Stimulated activated CD4-positive, alpha-beta T cell treated with anti-CD3 and anti-CD28 coated beads, Interleukin-15, amount 100 ng/mL, for 24 hours (primary cell): ENCODE measurements at places on chromosomes 6 and 20.

DNA sequence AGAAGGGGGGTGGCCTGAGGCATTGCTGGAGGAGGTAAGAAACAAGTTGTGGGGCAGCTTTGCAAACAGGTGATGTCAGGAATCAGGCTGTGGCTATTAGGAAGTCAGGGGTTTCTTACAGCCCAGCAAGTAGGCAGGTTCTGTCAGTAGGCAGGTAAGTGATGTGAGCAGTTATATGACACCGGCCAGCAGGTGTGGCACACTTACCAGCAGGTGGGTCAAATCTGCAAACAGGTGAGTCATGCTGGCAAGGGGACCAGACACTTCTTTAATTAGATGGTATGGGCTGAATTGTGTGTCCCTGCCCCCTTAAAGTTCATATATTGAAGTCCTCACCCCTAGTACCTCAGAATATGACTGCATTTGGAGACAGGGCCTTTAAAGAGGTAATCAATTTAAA, 16.4 kb upstream of the ENPP4 start:
- DNase-seq: no peak

DNA sequence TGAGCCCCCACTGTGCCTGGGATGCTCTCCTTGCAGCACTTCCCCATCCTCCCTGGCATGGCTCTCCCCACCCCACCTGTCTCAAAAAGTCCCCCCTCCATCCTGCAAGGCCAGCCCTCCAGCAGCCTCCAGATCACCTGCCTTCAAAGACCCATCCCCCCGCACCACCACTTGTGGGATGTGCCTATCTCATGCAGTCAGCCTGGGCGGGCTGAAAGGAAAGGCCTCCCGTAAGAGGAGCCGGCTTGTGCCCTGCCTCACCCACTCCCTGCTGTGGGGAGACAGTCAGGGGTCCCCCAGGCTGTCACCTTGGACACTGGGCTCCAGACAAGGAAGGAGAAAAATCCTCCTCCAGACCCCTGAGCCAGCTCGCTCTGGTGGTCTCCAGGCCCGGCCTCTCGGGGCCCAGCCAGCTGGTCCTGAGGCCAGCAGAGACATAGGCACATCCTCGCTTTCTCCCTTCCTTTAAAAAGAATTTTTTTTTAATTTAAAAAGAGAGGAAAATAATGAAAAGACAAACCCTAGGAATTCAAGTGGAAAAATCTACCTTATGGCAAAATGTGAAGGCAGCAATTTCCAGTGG, 77.3 kb downstream of the GRM4 start:
- no peak for DNase-seq

DNA sequence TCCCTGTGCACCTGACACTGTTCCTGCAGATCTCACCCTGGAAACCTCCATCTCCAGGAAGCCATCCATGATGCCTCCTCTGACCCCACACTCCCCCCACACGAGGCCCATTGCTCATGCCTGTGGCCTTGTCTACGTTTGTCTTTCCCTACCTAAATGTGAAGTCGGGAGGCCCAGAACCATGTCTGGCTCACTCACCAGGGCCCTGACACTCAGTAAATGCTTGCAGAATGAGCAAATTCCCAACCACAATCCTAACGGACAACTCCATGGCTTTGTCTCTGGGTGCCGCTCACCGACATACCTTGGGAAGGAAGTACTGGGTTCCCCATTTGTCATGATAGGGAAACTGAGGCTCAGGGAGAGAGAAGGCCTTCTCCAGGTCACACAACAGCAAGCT, 7.3 kb downstream of the PEDS1 start:
- no peak for DNase-seq

GRCh38 chr6:52495922-52496321, 75.8 kb downstream of the EFHC1 start:
- DNase-seq: no peak

GRCh38 chr20:25539742-25540672, 45.3 kb downstream of the NINL start:
- no peak for DNase-seq

DNA sequence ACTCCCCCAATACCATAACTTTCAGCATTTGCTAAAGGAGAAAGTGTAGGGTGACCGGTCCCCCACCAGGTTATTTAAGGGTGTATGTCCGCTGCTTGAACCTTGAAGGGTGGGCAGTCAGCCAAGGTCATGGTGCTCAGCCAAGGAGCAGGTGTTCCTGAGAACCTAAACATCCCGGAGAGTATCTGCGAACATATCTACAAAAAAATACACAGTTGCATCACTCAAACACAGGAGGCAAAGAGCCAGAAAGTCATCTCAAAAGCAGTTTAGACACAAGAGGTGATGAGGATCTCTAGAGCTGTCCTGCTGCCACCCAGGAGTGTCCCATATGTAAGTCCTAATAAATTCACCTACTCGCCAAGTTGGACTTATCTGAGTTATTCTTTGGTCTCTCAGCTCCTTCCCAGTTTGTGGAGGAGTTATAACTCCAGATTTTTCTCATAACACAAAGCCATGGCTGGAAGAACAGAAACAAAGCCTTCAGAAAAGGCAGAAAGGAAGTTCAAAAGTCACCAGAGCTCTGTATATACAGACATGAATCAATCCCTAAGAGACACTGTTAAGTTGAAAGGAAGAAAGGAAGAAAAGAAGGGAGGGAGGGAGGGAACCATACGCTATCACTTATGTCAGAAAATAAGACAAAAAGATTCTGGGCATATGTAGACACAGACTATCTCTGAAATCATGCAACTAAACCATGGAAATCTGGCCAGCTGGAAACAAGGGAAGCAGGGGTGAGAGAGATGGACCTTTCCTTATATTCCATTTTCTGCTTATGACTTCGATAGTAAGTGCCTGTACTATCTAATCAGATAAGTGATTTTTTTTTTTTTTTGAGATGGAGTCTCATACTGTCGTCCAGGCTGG, 11.3 kb downstream of the MBOAT1 start:
- no peak for DNase-seq

DNA sequence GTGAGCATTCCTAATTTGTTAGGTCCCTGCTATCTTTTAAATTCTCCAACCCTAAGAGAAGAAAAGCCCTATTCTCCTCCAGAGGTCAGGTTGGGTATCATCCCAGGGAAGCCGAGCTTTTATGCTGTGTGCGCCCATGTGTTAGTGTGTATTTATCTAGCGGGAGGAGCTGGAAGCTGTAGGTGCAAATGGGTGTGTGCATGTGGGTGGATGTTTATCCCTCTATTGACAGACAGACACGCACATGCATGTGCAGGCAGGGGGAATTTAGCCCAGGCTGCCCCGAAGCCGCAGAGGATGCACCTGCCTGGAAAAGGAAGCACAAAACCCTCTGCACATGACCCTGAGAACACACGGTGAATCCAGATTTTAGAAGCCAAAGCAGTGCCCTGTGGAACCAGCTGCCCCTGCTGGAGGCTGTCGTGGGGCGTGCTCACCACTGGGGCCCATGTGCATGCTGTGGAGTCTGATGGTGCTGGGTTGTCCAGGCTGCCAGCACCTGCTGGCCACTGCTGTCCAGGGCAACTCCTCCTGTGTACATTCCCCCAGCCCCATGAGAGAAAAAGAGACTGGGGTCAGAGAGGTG, 397.5 kb downstream of the TAF4 start:
- DNase-seq: no peak

- no peak for DNase-seq
These were observed 383.3 kb upstream of the CITED2 start for GRCh38 chr6:139757784-139758183.

DNA sequence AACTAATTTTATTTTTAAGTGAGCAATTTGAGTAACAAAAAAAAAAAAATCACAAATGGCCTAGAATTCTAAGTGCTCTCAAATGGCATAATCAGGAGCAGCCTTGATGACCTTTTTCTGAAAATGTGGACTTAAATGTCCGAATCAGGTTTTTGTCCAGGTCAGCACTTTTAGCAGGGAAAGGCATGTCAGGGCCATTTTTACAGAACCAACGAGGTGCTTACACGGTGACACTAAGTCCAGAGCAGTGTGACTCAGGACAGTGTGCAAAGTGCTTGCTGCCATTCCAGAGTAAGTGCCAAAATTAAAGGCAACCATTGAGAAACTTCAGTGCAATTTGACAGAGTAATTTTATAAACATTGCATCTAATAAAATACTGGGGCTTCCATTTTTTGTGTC, 127.8 kb downstream of the KIF16B start:
- DNase-seq: no peak

GRCh38 chr6:33622456-33623431, 1.6 kb downstream of the ITPR3 start:
- no peak for DNase-seq

- DNase-seq: no peak
These were observed 34.9 kb upstream of the BMP6 start for GRCh38 chr6:7691021-7691420.

- no peak for DNase-seq
These were observed 101.1 kb downstream of the MAP3K7 start for GRCh38 chr6:90485635-90486277.

GRCh38 chr20:58215116-58215515, 13.3 kb downstream of the ANKRD60 start:
- DNase-seq: no peak

GRCh38 chr20:53503517-53503919, 90.1 kb downstream of the ZNF217 start:
- DNase-seq: no peak

- no peak for DNase-seq
These were observed 899.4 kb downstream of the C6orf118 start for GRCh38 chr6:164410017-164410416.

- no peak for DNase-seq
These were observed 42.4 kb upstream of the EMILIN3 start for GRCh38 chr20:41408986-41409385.
